Cerebellar nuclear complex (tissue), 1 donor: ENCODE measurements at places on chromosomes 3 and 15.

GRCh38 chr3:4693620-4694019 is 200.5 kb downstream of the ITPR1 start:
- DNase-seq = no peak

- no peak for DNase-seq
These were observed 38.2 kb upstream of the ITGA11 start for GRCh38 chr15:68470049-68470742.

DNA sequence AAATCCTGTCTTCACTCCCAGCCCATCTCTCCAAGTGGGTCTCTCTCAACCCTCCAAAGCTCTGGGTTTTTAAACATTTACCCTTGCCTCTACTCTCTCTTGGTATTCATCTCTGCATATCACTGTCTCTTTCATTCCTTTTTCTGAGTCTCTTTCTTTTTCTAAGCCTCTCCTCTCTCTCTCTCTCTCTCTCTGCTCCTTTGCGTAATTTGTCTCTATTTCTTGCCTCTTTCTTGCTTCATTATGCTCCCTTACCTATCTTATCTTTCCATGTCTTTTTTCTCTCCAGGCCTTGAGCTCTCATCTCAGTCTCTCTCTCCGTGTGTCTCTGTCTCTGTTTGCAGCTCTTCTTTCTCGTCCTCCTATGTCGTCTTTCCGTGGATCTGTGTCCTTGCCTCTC is 678 bp upstream of the SCAMP5 start:
- DNase-seq = no peak

GRCh38 chr3:158134363-158134762 is 24.5 kb downstream of the RSRC1 start:
- no peak for DNase-seq

DNA sequence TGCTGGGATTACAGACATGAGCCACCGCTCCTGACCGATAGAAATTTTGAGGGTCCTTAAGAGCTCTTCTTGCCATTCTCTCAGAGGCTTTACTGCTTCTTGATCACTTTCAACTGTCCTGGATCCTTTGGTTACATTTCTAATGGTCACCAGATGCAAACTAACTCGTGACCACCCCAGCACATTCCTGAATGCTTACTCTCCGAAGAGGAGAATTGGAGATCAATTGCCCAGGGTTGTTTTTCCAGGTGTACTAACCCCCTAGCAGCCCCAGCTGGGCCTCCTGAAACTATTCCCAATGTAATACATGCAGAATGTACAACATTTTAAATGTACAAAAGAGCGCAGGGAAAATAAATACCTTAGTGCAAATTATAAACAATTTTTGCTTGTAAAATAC is 65.1 kb upstream of the TBL1XR1 start:
- DNase-seq = no peak

DNA sequence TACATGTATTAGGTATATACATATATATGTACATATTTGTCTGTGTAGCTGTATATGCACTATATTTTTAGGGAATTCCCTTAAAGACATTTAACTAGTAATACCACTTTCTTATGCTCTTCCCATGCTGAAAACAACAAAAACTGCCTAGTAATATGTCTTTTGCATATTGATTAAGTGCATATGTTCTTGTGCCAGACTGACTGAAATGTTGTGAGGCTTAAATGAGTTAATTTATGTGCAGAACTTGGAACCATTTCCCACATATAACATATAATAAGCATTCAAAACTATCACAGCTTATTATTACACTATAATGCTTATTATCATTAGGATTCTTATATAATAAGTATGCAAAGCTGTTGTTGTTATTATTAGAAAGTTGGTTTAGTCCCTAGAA is 318.0 kb upstream of the KCNMB2 start:
- no peak for DNase-seq

DNA sequence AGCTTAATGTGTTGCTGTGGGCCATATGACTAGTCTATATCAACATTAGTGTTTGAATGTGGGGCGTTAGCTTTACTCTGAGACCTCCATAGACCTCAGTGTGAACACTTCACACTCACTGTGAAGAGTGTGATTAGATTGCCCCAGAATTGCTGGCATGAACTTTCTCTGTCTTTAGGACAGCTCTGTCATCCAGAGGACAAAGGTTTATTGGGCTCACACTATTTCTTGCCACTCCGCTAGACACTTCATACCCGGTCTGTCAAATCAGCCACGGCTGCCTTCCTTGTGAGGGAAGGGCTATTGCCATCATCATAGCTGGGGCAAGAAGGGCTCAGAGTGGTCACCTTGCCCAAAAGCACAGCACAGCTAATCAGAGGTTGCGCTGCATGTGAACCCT is 316.8 kb upstream of the NR2E3 start:
- no peak for DNase-seq

DNA sequence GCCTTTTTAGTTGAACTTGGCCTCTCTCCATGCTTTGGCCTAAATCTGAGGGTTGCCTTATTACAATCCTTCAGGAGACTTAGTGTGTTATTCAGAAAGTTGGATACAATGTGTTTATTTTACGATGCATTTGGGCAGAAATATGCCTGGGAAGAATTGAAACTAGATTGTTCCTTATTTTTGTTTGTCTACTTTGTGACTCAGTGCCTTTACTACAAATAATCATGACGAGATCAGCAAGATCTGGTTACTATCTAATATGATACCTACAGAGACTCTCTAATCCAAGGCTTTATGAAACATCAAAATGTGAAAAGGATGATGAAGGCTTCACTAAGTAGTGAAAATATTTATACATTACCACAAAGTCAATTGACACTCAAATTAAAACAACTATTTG is 82.2 kb downstream of the RBMS3 start:
- DNase-seq = no peak
